Fibroblast of skin of right biceps (primary cell): ENCODE measurements at places on chromosomes 2 and 18.

- DNase-seq = no peak
Observed at GRCh38 chr2:46135228-46135855, 161.9 kb upstream of the EPAS1 start.

DNA sequence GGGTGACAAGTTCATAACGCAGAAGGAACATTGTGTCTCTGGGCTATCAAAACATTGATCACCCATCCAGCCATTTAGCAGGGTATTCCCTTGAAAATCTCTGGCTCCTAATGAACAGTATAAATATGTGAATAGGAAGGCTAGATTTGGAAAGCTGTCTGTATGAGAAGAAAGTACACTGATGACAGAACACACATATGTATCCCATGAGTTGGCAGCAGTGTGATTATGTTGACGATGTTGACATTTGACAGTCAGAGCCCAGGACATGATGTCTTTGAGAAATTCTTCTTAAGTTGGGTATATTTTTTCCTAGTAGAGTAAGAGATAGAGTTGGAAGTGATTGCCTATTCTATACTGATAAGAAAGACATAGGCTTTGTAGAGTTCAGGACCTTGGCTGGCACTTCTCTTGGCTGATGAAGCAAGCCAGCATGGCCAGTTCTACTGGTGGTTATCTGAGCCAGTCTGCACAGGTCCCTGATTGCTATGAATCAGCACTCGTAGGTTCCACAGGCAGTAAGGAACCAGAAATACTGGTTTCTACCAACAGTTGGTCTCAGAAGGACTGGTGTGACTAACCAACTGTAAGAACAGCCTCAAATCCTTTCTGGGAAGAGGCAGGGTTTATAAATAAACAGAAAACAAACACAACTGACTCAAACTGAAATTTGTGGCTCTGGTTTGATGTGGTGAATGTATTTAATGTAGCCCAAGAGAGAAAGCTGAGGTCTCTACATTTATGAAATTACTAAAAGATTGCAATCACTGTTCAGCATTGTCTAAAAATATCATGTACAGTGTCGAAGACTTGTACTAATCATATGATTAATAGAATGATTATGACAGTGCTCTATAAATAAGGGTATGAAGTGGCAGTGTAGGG, 43.9 kb upstream of the RAPH1 start:
- peak; percentile 49 for DNase-seq

DNA sequence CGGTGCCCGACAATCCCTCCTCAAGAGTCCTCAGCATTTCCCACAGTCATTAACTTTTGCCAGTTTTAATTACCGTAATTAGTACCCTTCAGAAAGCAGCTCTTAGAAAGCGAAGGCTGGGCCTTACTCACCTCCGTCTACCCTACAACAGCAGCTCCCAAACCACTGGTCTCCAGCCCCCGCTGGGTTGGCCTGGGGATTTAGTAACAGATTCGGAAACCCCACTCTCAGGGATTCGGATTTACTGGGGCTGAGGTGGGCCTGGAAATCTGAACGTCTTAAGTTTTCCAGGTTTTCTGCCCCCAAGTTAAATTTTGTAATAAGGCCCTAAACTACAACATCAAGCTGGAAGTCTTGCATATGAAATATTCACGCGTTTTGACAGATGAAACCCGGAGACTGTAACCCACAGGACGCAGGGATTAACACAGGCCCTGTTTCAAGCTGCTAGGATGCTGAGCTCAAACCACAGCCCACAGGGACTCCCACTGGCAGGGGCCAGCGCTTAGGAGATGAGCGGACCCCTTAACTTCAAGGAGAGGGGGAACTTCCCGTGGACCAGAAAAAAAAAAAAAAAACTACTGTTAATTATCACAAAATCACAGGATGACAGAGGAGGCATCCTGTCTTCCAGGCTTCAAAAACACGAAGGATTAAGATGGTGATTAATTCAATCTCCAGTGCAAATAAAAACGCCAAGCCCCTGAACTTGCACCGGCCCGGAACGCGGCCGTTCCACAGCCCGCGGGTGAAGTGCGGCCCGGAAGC, 985 bp downstream of the ILKAP start:
- peak; percentile 12 for DNase-seq

- DNase-seq = no peak
Observed at GRCh38 chr2:165633431-165633830, 160.6 kb downstream of the GALNT3 start.

GRCh38 chr2:145503511-145503910, 983.6 kb upstream of the ZEB2 start:
- DNase-seq = no peak

- DNase-seq = no peak
Observed at GRCh38 chr2:208039376-208040110, 14.2 kb upstream of the PLEKHM3 start.

DNA sequence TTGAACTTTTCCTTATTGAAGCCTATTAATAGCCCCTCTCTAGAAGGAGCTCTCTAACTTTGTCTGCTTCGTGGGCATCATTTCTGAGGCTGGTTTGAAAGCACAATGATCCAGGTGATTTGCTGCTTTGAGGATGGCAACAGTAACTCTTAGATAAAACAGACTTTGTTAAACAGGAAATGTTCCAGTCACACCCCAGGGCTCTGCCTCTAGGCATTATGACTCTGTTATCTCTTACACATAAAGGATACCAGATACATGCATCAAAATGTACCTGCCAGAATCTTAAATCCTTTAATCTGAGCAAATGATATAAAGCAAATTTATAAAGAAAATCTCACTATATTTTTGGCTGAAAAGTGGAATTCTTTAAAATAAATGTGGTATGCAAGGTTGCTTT, 52.3 kb downstream of the GAD1 start:
- no peak for DNase-seq

- peak; percentile 14 for DNase-seq
Observed at GRCh38 chr2:230347659-230348305, 20.8 kb downstream of the SP140L start.

- peak; percentile 97 for DNase-seq
Observed at GRCh38 chr2:101766871-101767739, 69.6 kb downstream of the MAP4K4 start.

DNA sequence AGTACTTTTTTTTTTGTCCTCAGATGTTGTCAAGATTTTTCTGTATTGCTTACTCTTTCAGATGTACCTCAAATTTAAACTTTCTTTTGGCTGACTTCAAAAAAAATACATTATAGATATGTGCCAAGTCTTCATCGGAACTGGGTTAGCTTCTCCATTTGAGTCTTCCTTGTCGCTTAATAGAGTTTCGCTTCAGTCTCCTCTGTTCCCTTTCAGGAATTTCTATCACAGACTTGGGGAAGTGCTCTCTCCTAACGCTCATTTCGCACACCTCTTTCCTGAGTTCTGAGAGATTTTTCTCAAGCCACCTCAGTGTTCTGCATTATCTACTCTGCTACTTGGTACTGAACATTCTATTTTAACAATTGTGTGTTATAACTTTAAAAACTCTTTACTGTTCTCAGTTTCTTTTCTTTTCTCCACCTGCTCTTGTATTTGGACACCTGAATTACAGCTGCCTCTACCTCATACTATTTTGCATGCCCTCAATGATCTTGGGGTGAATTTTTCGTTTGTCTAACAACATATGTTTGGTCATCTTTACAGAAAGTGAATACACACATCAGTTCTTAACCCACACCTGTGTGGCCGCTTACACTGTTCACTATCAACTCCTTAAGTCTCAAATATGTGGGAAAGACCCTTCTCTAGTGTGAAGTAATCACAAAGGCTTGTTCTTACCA, 16.5 kb downstream of the PTPN2 start:
- DNase-seq = no peak

- peak; percentile 34 for DNase-seq
Observed at GRCh38 chr2:166180951-166181812, 53.4 kb upstream of the SCN1A start.

DNA sequence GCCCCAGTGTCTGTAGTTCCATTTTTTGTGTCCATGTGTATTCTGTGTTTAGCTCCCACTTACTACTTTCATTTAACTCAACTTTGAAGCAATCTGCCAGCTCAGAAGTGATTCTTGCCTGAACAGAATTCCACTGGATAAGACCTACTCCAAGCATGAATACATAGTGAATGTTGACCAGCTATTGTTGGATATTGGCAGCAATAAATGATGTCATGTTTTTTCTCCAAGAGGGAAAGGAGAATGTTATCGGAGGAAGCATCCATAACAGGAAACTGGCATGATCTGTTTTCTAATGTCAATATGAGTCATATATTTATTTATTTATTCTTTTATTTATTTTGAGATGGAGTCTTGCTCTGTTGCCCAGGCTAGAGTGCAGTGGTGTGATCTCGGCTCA, 36.8 kb upstream of the TRAPPC8 start:
- DNase-seq = no peak

DNA sequence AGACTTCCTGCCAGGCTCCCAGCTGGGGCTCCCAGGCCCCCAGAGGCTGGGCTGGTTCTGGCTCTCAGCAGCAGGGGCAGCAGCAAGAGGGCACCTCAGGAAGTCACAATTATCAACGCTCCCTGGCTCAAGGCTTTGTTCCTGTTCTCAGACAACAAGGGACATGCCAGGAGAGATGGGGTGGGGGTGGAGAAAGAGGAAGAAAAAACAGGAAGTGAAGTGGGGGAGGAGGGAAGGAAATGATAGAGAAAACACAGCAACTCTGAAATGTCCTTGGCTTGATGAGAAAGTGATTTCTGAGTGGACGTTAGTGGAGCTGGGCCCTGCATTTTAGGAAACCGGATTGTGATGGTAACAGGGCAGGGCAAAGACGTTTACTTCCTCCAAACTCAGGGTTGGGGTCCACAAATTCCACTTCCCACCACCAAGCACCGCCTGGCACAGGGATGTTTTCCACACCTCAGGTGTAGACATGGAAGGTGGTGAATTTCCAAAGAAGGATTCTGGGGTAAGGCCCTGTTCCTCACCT, 40.4 kb downstream of the CYRIA start:
- no peak for DNase-seq

DNA sequence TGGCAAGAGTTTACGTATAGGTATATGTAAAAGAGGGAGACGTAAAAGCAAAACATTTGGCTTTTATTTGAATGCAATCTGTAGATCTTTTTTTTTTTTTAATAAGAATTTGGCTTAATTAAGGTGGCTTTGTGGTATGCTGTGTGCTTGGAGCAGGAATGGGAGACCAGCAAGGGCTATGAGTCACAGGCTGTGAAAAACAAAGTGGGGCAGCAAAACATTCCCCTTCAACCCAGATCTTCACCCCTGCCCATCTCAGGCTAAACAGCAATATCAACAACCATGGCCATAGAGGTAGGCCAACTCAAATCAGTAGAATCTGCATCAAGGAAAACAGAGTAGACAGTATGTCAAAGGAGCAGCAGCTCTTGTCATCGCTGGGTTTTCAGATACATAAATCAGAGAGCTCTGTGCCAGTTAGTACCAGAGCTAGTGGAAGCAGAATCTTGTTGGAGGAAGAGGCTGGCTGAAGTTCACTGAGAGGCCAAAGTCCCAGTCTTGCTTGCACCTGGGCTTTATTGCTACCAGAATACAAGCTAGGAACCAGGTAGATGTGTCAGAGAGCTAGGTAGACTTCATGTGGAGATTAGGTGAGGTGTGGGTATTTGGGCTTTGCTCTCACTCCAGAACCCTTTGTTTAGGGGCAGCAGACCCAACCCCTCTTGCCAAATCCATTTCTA, 191.5 kb upstream of the FANCL start:
- DNase-seq = peak; percentile 6

DNA sequence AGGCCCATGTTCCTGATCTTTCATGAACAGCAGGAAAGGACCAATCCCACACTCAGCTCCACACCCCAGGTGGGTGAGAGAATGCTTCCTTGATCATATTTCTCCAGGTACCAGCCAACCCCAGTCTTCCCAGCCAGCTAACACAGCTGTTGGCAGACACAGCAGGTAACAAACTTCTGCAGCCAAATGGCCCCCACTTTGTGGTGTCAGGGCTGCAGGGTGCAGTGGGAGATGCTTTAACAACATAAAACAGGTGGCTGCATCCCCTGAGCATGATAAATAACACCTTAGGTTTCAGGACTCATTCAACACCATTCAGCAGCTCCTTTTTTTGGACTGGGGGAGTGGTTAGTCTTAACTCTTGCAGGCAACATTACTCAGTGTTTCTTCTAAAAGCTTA, 76.7 kb upstream of the ACAA2 start:
- DNase-seq = no peak

- no peak for DNase-seq
Observed at GRCh38 chr2:234459401-234460009, 37.4 kb downstream of the ARL4C start.

DNA sequence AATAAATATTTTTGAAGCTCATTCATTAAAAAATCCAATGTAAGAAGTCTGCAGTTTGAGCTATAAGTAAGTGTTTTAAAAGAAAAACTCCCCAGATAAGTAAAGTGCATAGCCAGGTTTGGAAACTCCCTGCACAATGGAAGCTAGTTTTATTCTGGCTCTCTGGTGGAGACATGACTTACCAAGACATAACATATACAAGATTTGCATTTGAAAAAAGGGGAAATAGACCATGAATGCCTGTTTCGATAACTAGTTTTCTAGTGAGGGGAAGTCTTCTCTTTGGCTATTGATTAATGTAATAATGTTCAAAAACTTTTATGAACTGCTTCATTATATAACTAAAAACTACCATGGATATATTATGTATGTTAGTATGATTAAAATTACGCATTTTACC, 435.2 kb downstream of the ARHGAP15 start:
- no peak for DNase-seq

GRCh38 chr18:26719896-26720295, 145.6 kb downstream of the AQP4 start:
- DNase-seq = no peak

GRCh38 chr18:58823412-58823811, 41.3 kb upstream of the ZNF532 start:
- no peak for DNase-seq

DNA sequence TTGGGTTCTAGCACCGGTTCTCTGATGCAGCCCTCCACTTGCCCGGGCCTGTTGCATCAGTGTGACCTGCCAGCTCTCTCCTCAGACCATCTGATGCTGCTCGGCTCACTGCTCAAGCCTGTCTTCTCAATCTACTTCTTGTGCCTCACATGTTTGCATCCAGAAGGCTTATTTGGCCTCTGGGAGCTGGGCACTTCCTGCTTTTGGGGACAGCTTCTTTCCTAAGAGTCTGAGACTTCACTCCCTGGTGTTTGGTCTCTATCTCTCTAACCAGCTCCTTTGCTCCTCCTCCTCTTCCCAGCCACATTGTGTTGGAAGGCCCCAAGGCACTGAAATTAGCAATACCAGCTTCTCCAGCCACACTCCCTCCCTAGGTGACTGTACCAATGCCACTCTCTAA, 212.8 kb downstream of the CDCA7 start:
- no peak for DNase-seq

DNA sequence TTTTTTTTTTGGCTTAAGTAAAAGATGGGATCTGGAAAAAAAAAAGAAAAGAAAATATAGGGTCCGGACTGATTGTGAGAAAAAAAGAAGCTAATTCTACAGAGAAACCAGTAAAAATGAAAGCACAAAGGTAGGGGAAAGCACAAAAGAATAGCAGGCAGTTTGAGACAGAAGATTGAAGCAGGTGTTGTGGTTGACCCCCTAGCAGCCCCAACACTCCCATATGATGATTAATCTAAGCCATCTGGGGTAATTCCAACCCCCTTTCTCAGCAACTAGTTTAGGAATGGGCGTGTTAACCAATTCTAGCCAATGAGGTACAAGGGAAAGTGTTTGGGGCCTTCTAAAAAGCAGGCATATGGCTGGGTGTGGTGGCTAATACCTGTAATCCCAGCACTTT, 77.0 kb downstream of the MBD2 start:
- DNase-seq = peak; percentile 22

- no peak for DNase-seq
Observed at GRCh38 chr2:23211987-23212583, 172.9 kb upstream of the KLHL29 start.
